Stimulated activated CD4-positive, alpha-beta T cell treated with anti-CD3 and anti-CD28 coated beads, Interleukin-2, amount 100 ng/mL, for 24 hours (primary cell): ENCODE measurements at places on chromosomes 2 and 18.

- no peak for DNase-seq
Observed at GRCh38 chr2:120685066-120685973, 50.3 kb upstream of the GLI2 start.

DNA sequence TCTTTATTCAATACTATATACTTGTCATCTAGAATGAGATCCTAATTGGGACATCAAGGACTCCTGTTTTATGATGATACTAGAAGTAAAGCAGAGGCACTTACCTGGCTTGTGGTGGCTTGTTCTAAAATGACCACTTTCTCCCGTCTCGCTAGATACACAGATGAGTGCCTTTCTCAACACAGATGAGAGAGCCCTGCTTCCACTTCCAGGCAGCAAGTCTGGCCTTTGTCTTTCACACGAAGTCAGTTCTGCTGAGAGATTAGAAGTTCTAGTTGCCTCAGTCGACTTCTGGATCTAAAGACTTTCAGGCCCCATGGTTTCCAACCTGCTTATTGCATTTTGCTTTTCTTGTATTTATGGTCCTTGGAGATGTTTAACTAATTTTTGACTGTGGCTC, 70.3 kb downstream of the PPP1R1C start:
- DNase-seq = no peak

DNA sequence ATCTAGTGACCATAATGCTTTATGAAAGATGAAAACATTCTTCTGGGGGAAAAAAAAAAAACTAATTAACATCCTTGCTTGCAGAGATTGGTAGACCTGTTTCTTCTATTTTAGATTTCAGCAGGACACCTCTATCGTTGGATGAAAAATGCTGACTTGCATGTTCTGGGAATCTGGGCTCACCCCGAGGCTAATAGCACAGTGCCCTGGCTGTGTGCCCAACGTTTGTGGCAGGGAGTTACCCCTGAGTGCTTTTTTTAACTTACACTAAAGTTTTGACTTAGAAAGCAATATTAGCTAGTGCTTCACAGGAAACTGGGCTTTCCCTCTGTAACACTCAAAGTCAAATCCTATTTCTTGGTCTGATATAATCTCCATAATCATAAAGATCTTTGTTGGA, 233.2 kb downstream of the SLC8A1 start:
- DNase-seq = no peak

- no peak for DNase-seq
Observed at GRCh38 chr18:75025573-75025972, 183.4 kb downstream of the PTGR3 start.

GRCh38 chr2:217551252-217551899, 451.4 kb downstream of the TNS1 start:
- DNase-seq = no peak

DNA sequence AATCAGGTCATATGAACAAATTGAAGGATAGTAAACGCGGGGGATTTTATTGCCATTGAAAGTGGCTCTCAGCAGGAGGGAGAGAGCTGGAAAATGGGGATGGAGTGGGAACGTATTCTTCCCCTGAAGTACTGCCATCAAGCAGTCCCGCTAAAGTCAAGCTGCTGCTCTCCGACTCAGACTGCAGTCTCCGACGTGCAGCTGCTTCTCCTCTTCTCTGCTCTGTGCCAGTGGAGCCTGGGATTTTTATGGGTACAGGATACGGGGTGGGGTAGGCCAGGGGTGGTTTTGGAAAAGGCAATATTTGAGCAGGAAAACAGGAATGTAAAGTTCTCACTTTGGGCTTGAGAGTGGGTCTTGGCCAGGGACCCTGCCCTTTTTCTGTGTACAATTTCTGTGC, 33.0 kb downstream of the KCTD18 start:
- DNase-seq = no peak

DNA sequence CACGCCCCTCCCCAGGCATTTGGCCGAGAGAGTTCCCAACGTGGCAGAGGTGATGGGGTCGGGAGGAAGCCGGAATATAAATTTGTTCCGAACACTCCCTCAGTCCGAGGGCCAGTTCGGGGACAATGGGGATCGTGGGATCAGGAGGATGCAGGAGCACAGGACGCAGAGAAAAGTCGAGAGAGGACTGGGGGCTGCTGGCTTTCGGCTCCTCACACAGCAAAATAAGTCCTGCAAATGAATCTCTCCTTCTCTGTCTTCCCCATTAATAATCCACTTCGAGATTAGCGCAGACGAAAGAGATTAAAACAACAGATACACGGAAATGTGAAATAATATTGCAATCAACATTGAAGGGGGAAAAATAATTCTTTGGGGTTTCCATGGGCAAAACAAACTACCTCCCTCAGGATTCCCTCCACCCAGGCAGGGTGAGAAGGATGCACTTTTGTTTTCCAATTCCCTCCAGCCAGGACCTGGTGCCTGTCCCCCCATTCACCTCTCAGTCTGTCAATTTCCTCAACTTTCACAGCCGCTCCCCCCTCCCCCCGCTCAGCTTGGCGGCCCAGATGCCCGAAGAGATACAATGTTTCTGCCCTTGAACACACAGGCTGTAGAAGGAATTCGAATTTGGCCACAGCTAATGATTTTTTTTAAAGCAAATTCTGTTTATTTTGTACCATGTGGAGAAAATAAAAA, 3.1 kb upstream of the ZEB2 start:
- no peak for DNase-seq

- no peak for DNase-seq
Observed at GRCh38 chr2:62297624-62298010, 101.7 kb downstream of the B3GNT2 start.
